ENCODE measurements at places on chromosomes 5 and 9.

DNA sequence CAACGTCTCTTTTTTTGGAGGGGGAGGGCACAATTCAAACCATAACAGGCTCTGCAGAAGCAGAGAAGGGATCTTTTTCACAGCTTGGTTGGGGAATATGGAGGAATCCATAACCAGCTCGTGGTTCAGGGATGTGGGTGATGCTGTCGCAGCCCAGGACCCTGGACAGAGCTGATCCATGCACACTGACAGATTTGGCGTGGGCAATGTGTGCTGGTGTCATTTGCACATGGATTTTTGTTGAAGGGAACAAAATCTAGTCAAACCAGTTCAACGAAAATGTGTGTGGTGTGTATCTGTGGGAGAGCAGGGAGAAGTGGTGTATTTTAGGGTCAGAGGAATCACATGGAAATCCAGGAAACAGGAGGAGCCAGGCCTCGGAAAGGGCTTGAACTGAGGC, 4.2 kb downstream of the DOCK2 start:
- no peak for DNase-seq

DNA sequence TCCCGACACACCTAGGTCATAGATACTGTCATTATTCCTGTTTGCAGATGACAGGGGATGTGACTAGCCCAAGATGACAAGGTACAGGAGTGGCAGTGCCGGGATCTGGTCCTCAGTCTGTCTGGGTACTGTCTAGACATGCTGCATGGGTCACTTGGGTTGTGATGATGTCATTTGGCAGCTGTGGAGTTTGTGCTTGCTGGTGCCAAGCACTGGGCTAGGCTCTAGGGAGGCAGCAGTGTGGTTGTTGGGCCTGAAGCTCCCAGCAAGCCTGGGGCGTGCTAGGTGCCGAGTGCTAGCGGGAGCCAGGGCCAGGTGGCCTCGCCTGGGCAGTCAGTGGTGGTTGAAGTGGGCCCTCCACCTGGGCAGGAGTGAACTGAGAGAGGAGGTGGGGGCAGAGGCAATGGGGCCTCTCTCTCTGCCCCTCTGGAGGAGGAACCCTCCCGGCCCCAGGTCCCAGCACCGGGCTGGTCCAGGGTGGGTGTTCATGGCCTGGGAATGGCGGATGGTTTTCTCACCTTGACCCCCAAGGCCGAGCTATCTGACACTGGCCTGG, 8.8 kb upstream of the ASB6 start:
- DNase-seq, result no peak

- DNase-seq, result no peak
These were observed 102.2 kb downstream of the TRIO start for GRCh38 chr5:14245132-14245925.

- no peak for DNase-seq
These were observed 141.6 kb upstream of the SPRY4 start for GRCh38 chr5:142466195-142466971.

GRCh38 chr5:101751105-101751504, 545.0 kb downstream of the SLCO4C1 start:
- DNase-seq, result no peak

DNA sequence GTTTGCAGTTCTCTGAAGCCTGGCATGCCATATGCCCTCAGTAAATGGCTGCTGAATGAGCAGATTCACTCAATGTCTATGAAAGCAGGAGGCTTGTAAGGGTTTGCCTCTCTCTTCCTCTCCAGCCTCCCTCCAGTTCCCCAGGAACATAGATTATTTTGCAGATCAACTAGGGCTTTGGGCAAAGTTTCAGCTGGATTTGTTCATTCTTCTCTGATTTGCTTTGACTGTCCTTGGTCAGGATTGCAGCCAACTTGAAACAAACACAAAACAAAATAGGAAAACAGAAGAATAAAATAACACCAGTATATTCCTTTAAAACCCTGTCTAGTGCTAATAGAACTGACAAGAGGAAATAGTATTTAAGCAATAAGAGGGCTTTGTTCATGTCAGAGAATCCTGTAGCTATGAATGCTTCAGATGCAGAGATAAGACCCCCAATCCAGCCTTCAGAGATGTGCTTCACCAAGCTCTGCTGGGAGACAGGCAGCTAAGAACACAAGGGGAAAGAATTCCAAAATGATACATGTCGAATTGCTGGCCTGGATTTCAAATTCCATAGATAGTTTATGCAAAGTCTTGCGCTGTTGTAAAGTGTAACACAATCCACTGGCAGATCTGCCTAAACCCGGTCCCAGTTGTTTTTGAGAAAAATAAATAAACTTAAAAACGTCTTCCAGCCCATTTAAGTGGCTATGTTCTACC, 174.3 kb downstream of the PAPPA start:
- no peak for DNase-seq

DNA sequence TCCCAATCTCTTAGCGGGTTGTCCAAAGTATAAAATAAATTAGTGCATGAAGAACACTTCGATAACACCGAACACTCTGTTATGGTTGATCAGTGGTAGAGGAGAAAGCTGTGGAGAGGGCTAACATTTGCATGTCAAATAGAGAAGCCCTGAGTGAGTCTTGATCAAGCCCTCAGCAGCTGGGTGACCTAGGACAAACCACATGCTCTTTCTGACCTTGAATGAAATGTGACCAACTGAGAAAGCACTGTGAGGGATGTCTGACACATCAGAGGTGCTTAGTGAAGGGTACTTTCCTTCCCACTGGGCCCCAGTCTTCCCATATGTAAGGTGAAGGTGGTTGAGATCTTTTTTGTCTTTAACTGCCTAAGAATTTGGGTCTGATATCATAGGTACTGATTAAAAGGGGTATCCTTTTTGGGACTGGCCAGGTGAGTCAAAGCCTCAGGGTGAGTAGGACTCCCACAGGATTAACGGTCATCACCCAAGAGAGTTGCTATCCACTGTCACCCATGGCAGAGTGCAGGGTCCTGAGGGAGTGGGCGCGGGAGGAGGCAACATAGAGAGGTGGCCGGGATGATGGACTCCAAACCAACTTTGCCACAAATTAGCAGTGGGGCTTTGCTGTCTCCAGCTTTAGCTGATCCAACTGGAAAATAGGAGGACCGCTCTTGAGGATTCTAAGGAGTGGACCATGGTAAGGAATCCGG, 53.5 kb downstream of the KIF4B start:
- DNase-seq, result no peak

DNA sequence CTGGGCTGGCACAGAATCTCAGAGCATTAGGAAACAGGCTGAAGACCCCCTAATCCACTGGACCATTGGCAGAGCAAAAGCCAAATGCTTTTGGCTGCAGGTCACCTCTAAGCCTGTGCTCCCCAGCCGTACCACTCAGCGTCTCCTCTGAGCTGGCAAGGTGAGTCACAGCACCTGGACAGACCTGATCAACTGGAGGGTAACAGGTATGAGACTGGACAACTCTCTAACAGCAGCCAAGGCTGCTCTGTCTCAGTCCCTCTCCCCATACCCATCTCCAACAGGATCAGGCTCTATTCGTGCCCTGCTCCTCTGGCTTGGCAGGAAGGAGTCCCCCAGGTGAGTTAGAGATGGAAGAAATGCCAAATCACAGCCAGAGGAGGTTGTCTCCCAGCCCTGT, 4.7 kb downstream of the GOLGA2 start:
- DNase-seq, result no peak

- DNase-seq, result no peak
These were observed 398.2 kb downstream of the SLCO4C1 start for GRCh38 chr5:101897914-101898313.

- no peak for DNase-seq
These were observed 16.2 kb downstream of the ALDH1A1 start for GRCh38 chr9:72936679-72937078.

DNA sequence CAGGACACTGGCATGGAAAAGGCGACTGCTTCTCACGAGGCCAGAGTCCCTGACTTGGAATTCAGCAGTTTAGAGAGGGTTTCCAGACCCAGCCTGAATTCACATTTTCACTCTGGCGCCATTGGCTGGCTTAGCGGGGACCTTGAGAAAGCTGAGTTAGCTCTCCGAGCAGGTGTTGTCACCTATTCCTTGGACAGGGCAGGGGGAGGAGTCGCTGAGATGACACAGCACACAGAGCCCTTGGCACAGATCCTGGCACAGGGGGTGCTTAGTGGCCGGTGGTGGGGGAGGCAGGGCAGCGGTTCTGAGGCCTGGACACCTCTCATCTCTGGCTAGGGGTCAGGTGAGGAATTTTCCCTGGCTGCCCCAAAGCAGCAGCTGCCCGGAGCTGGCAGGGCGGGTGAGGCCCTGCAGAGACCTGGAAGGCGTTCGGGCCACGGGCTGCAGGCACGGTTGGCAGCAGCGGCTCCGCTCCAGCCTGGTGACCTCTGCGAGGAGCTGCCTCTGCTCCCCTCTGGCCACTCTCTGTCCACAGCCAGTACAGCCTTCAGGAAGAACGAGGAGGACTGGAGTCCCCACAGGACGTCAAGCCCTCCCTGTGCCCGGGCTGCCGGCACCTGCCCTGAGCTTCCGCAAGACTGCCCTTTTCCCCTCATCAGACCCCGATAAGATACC, 72.4 kb upstream of the RAPGEF1 start:
- no peak for DNase-seq

DNA sequence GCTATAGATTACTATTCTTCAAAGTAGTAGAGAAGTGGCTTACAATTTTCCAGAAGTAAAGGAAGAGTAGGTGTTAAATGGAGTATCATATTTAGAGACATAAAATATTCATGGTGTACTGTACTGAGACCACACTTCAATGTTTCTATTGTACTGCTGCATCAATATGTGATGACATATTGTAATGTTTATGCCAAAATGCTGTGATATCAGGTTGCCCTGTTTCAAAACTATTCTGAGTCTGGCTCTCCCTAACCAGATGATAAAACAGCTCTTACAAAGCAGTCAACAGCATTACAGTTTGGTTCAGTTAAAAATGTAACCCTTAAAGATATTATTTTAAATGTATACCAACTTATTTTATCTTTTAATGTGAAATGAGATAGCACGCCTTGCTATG, 30.8 kb upstream of the ACOT12 start:
- no peak for DNase-seq

GRCh38 chr9:27118916-27119315, 9.9 kb downstream of the TEK start:
- DNase-seq, result no peak

DNA sequence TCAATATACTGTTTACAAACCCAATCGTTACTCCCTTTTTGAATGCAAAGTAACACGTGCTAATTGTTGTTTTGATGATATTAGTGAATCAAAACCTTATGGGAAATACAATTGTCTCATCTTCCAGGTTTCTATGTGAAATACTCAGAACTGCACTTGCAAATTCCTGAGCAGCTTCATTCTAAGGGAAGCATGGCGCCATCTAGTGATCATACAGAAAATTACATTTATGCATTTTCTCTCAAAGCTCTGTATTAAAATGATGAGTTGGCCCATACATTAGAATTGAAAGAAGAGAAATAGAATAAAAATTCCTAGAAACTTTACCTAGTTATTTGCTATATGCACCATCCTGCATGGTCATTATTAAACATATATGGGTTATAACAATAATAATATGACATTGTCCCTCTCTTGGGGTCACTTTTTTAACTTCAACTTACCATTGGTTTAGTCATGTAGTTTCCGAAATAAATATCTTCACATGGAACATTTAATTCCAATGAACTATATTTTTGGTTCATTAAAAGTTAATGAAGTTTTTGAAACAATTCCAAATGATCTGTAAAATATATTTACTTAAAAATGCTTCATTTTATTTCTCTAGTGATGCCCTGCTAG, 220.0 kb downstream of the PDE4D start:
- no peak for DNase-seq

GRCh38 chr5:56279291-56279690, 46.2 kb upstream of the ANKRD55 start:
- no peak for DNase-seq

GRCh38 chr5:162240734-162241133, 173.2 kb downstream of the GABRG2 start:
- no peak for DNase-seq

DNA sequence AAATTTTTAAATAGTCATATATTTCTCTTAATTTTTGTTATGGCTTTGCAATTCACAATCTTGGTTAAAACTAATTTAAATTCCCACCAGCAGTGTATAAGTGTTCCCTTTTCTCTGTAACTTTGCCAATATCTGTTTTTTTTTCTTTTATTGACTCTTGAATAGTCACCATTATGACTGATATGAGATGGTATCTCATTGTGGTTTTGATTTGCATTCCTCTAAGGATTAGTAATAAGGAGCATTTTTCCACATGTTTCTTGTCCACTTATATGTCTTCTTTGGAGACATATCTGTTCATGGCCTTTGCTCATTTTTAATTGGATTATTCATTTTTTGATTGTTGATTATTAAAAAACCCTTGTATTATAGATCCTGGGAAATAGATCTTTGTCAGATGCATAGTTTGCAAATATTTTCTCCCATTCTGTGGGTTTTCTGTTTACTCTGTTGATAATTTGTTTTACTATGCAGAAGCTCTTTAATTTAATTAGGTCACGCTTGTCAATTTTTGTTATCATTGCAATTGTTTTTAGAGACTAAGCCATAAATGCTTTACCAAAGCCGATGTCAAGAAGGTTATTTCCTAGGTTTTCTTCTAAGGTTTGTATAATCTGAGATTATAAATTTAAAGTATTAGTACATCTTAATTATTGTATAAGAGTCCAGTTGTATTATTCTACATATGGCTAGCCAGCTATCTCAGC, 610.9 kb downstream of the CHSY3 start:
- DNase-seq, result no peak

- no peak for DNase-seq
These were observed 30.4 kb downstream of the DUSP1 start for GRCh38 chr5:172740428-172741205.

DNA sequence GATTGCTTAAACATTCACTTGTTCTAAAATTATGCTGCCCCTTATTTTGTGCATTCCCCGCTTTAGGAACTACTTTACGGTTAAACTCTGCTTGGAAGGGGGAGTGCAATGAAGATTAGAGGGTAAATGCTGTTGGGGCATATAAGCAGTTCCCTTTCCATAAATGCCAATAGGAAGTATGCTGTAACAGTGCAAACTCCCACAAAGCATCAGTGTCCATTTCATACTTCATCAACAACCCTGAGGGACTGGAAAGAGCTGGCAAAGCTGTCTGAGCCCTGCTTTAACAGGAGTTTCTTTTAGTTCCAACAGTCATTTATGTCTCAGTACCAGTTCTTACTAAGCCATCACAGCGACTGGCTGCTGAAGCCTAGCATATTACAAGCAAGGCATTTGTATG, 1.8 kb downstream of the ACTL7A start:
- no peak for DNase-seq

GRCh38 chr5:22372376-22372775, 480.8 kb downstream of the CDH12 start:
- no peak for DNase-seq

- no peak for DNase-seq
These were observed 1599.2 kb downstream of the MAT2B start for GRCh38 chr5:165104611-165105010.

DNA sequence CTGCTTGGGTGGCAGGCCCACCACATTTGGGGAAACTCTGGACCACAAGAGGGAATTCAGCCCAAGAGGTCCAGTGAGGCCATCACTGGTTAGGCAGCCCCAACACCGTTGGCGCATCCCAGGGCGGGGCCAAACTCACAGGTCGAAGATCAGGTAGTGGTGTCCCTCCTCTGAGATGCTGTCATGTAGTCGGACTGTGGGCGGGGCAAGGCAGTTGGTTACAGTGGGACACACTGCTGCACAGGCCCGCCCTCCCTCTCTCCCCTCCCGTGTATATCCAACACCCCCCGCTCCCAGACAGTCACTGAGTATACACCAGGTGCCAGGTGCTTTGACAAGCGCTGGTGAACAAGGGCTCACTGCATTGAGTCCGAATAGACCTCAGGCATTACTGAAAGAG, 32.1 kb downstream of the CAMK2A start:
- no peak for DNase-seq

All from stimulated activated CD4-positive, alpha-beta T cell treated with anti-CD3 and anti-CD28 coated beads, Interleukin-1b, Interleukin-23, amount 100 ng/mL, for 1 hour (primary cell).